ENCODE measurements at places on chromosomes 2 and 18.
A peak's percentile ranks its signal among the peaks of the same experiment; 100 is the strongest.

DNA sequence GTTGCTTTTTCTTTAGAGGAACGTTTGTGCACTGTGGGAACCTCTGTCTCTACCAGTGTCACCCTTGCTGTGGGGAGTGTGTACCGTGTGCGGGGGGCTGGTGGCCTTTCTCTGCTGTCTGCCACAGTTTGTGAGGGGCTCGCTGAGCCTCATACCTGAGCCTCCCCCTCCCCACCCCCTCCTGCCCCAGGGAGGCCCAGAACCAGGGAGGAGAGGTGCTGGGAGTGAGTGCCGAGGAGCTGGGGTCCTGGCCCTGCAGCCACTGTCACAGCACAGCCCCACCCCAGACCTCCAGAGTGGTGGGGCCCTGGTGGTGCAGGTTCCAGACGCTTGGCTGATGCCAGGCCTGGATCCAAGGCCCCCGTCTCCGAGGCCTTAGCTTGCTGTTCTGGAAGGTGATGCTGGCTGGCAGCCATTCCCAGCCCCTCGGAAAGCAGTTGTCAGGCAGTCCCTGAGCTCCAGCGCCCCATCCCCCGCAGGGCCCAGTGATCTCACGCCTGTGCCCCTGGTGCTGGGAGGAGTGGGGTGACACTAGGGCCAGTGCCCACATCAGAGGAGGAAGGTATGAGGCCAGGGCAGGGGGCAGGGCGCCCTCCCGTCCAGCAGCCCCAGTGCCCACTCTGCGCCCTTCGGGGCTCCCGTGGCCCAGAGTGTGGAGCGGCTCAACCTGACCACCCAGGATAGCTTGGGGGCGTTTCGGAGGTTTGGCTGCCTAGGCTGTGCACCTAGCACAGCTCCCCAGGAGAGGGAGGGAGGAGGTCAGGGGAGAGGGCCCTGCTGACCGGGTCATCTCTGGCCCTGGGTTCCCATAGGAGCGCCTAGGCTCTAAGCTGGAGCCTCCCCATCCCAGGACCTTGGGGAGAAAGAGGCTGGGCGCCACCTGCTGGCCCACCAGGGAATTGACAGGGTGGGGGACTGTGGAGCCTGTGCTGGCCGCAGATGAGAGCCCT is 53.0 kb upstream of the ALPP start:
- DNase-seq = no peak

DNA sequence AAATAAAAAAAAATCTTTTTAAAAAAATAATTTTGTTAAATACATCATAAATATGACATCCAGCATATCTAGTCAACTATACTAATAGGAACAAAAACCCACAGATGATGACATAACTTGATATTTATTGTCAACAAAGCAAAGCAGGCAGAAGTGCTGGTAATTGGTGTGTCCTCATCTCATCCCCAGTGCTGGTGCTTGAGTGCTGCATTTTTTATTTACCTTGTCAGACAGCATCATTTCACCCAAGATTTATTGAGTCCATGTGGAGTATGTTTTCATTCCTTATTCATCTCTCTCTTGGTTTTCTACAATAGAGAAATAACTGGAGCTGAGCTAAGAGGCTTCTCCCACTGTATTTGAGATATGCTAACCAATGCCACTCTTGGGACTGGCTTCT is 191.6 kb upstream of the SLC14A2 start:
- no peak for DNase-seq

DNA sequence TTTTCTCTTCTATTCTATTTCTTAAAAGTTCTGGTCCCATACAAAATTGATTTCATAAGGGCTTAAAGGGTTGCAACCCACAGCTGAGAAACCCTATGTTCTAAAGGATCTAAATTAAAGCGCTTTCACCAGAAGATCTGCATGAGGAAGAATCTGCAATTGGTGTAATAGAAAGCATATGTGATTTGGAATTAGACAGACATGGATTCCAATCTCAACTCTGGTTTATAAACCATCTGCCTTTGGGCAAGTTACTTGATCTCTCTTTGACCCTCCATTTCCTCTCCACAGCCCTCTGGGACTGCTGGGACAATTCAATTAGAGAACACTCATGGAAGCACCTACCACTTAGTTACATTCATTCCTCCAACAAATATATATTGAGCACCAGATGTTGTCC is 178.7 kb downstream of the ANTXR1 start:
- no peak for DNase-seq

DNA sequence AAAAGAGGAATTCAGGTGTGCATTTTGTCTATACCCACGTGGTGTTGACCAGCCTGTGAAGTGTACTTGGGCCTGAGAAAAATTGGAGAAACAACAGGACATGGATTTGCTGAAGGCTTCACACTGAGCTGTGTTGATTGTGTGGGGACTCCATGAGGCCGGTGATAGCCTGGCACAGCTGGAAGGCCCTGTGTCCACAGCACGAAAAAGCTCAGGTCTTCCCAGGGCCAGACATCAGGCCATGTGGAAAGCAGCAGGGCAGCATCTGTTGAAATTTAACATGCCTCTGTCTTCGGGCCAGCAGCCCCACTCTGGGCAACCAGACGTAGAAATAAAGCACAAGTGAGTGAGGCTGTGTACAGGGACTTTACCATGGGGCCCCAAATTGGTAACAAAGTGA is 84.1 kb downstream of the HS6ST1 start:
- DNase-seq = no peak

DNA sequence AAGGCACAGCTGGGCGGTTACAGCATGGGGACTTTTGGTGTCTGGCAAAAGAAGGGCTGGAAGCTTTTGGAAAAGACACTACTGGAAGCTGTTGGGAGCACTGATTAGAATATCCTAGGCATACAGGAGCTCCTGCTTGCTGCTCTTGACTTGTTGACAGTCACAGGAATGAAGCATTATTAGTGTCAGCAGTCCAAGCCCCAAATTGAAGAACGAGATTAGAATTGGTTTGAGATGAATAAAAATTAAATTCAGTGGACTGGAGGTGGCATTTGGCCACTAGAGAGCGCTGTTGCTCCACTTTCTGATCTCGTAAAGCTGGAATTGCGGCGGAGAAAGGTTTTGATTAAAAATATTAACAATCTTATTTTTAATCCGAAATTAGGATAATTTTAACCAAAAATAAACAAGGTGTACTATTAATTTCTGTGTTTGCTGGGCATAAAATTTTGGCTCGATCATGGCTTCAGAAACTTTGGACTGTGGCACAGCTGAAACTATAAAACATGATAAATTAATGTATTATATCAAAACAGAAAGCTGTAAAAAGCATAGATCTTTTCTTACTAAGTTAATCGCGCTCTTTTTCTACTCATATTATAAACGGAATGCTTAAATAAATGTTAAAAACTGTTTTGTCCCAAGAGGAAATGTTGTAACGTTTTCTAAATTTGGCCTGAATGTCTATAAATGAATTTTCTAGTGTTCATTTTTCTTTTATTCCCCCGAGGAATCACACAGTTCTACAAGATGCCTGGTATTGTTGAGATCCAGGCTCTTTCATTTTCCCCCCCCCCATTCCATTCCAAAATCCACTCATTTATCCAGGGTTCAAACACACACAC is 2.4 kb upstream of the HOXD8 start:
- DNase-seq = peak; percentile 40

DNA sequence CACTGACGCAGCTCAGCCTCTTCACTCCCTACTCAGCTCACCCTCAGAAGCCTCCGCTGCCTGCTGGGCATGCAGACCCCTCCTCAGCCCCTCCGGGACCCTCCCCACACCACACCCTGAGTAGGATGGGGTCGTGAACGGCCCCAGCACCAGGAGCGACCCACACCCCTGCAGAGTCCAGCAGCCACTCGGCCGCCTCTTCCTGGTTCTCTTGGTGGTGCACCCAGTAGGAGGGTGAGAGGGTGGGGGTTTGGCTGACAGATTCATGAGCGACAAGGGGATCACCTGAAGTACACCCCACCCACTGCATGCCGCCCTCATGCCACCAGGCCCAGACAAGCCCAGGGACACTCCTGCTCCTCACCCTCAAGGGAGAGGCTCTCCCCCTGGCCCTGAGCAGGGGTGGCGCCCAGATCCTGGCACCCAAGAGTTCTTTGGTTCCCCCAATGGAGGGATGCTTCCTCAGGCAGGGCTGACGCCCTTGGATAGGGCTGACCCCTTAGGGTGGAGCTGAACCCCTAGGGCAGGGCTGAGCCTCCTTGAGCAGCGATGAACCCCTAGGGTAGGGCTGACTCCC is 76.6 kb upstream of the GPC1 start:
- no peak for DNase-seq

DNA sequence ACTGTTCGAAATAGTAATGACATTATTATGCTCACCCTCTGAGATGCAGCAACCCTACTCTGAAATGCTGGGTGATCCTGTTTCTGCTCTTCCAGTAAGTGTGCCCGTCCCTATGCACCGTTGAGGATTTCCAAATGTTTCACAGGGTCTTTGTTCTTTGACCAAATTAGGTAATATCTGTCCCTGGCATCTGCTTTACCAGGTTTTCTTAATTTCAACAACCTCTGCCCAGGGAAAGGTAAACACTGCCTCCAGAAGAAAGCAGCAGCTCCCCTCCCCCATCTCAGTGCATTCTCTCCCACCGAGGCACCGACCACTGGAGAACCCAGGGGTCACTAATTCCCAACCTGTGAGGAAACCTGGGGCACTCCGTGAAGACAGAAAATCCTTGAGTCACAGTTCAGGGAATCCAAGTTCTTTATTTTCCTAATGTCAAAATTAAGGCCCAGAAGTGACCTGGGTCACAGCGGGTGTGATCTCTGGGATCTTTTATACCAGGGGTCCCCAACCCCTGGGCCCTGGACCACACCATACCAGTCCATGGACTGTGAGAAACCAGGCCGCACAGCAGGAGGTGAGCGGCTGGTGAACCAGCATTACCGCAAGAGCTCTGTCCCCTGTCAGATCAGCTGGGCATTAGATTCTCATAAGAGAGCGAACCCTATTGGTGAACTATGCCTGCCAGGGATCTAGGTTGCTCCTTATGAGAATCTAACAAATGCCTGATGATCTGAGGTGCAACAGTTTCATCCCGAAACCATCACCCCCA is 1.2 kb upstream of the GRB14 start:
- DNase-seq = no peak
